ENCODE measurements at places on chromosomes 7 and 10. TPM values are rescaled to one million over a fixed set of nuclear protein-coding genes. Genes with fewer than 3 reads are reported as not detected.

DNA sequence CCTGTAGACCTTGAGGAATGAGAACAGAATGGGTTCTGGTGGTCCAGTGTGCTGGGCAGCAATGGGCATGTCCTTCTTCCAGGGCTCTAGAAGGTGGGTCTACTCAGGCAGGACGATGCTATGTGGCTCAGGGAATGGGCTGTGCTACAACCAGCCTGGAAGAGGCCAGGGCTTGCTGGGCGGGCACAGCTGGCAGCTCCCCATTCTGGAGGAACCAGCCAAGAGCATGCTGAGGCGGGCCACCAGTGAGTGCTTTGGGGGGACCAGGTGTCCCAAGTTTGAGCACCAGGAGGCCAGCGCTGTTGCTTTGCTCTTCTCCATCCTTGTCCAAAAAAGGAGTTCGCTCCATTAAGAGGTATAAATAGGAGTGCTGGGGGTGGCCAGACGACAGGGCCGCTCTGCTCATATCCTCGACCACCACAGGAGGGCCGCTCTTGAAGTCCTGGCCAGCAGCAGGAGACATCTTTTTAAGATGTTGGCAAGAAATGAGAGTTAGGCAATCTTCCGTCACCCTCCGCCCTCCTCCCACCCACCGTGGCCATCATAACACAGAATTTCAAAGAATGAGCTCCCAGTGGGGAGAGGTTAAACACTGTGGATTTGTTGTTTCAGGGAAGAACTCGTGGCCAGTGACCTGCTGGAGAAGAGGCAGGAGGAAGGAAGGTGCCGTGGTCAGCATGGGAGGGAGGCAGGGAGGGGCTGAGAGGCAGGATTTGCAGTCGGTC is 141.3 kb downstream of the GRK5 start:
- DNase-seq = no peak

GRCh38 chr10:28425422-28425821 is 107.5 kb upstream of the WAC start:
- DNase-seq = no peak

TAS2R4 gene
- 1.1 TPM for total RNA-seq

CUBN gene
- 2.2 TPM for total RNA-seq

DNA sequence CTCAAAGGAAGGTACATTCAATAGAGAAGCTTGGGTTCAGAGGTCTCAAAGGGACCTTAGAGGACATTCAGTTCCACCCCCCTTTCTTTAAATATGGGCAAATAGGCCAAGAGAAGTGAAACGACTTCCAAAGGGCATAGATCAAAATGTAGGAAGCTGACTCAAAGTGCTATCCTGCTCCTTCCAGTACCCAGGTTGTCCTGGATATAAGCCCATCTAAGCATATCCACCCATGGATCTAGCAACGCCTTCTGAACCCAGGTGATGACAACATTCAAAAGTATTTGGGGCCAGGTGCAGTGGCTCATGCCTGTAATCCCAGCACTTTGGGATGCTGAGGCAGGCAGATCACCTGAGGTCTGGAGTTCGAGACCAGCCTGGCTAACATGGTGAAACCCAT is 5.3 kb downstream of the ATXN7L1 start:
- DNase-seq = no peak

GRCh38 chr10:7389844-7390243 is 21.0 kb downstream of the SFMBT2 start:
- no peak for DNase-seq

GRCh38 chr7:117715784-117716445 is 157.3 kb downstream of the CTTNBP2 start:
- DNase-seq = peak; percentile 35

RINT1 gene
- total RNA-seq = 18.8 TPM

DNA sequence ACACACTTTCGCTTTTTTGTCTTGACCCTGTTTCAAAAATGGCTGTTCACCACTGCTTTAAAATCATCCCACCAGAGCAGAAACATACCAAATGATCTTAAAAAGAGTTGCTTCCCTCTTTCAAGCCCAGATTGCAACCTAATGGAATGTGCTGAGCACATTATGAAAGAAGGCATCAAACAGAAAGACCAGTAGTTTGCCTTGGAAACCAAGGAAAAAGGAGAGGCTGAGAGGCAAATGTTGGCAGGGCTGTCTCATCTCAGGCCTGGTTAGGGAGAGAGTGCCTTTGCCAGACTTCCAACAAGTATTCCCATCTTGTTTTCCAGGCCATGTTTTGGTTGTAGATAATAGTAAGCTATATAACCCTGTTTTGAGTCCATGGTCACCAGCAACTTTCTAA is 64.3 kb downstream of the ABCB4 start:
- DNase-seq = no peak

SAMD9L gene
- total RNA-seq = not detected

- DNase-seq = no peak
Observed at GRCh38 chr10:31134311-31134952, 102.8 kb upstream of the ZNF438 start.

- DNase-seq = no peak
Observed at GRCh38 chr7:8303904-8304528, 42.0 kb upstream of the ICA1 start.

Data from neural crest cell (in vitro differentiated cells).